Sigmoid colon (tissue), 7 donors: ENCODE measurements at places on chromosomes 5 and 9.

DNA sequence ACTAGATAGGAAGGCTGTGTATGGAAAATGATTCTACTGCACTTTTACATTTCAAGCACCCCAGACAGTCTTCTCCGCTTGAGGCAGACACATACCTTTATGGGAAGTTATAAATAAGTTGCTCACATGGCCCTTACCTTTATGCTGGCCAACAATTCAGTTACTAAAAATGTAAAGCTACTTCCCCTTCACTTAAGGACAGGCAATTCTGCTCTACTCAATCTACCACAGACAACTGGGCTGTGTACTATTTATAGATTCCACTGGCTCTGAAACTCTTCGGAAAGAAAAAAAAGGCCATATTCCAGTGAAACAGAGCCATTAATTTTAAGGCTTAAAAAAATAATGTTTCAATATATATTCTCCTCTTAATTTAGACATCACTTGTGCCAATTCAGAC is 59.4 kb downstream of the ELAVL2 start:
- no peaks in the 10 kb centered on the region for H3K36me3 ChIP-seq
- H3K27me3 ChIP-seq = no peaks in the 10 kb centered on the region
- DNase-seq = no peak
- H3K27ac ChIP-seq = no peak overlapping the region

DNA sequence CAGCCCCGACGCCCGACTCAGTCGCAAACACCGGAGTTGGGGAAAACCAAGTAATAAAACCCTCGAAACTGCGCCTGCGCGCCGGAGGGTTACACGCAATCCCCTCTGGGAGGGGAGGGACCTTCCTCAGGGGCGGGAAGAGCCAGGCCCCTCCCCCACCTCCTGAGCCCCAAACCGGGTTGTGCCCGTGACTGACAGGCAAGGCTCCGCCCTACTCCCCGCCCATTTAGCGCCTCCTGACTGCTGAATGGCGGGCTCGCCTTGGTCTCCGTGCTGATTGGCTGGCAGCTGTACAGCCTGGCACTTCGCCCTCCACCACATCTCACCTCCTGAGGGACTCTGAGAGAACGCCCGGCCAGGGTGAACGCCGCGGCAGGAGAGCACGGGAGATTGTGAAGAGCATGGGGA is at the start of gene PRDM9:
PRDM9 (plus strand) TSS at position 332 of the 408 bp plus-strand sequence. CDS start 1,425 bp downstream, outside the sequence.
- no peaks in the 10 kb centered on the region for H3K4me1 ChIP-seq
- no peaks in the 10 kb centered on the region for H3K36me3 ChIP-seq
- H3K27me3 ChIP-seq = no peaks in the 10 kb centered on the region
- peak; percentile 76 for DNase-seq

DNA sequence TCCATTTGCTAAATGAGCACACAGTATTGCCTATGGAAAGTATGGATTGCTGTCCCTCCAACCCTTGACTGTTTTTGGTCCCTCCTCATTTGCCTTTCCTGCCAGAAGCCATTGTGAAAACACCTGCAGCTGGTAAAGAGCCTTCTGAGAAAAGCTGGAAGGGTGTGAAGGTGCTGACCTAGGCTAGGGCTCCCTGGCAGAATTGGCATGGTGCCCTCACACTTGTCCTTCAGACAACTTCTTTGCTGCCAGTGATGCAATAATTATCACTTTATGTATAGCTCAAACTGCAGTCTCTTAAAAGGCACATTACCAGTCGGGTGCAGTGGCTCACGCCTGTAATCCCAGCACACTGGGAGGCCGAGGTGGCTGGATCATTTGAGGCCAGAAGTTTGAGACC is 4.2 kb downstream of the TXNDC15 start:
- H3K36me3 ChIP-seq = no peaks in the 10 kb centered on the region
- H3K4me3 ChIP-seq = no peak overlapping the region
- no peak overlapping the region for H3K27ac ChIP-seq
- DNase-seq = no peak
- H3K27me3 ChIP-seq = no peaks in the 10 kb centered on the region

- H3K4me3 ChIP-seq = no peak overlapping the region
- H3K36me3 ChIP-seq = no peaks in the 10 kb centered on the region
- H3K27me3 ChIP-seq = no peaks in the 10 kb centered on the region
- no peak overlapping the region for H3K27ac ChIP-seq
- H3K4me1 ChIP-seq = no peaks in the 10 kb centered on the region
Observed at GRCh38 chr9:98634685-98635336, 73.9 kb downstream of the GABBR2 start.

GRCh38 chr9:115395511-115396021 is 277.6 kb upstream of the TNC start:
- H3K4me1 ChIP-seq = no peaks in the 10 kb centered on the region
- DNase-seq = no peak
- H3K27me3 ChIP-seq = no peaks in the 10 kb centered on the region
- H3K36me3 ChIP-seq = no peaks in the 10 kb centered on the region
- H3K27ac ChIP-seq = no peak overlapping the region
- H3K4me3 ChIP-seq = no peak overlapping the region

GRCh38 chr9:105257809-105258208 is 13.4 kb downstream of the SLC44A1 start:
- H3K27me3 ChIP-seq = no peaks in the 10 kb centered on the region
- H3K36me3 ChIP-seq = no peaks in the 10 kb centered on the region
- no peak overlapping the region for H3K27ac ChIP-seq
- peaks cover 15% of the 10 kb centered on the region for H3K4me1 ChIP-seq

DNA sequence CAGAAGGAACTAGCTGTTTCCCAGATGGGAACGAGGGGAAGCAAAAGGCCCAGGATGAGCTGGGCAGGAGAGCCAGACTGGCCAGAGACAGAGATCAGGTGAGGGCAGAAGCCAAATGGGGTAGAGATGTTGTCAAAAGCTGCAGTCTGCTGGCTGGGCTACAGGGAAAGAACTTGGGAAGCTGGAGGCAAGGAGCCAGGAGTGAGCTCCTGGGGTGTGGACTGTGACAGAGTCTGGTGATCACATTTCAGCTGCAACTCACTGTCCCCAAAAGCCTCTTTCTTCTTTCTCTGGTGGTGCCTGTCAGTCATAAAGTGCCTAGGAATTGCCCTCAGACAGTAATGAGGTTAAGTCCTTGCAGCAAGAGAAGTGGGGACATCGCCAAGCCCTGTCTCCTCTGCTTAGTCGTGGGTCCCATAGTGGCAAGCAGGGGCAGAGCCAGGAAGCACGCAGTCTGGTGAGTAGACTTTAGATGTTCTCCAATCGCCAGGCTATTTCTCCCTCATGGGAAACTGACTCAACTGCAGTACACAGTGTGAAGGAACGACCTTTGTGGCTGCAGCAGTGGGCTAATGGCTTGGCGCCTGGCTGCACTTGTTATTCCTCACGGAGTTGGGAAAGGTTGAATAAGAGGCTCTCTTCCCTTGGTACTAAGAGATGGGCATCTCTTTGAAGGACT is 2.5 kb upstream of the FSD1L start:
- no peak overlapping the region for H3K4me3 ChIP-seq
- H3K27me3 ChIP-seq = no peaks in the 10 kb centered on the region
- no peaks in the 10 kb centered on the region for H3K36me3 ChIP-seq
- DNase-seq = no peak

GRCh38 chr9:81871695-81872094 is 56.5 kb upstream of the SPATA31D4 start:
- no peak overlapping the region for H3K27ac ChIP-seq
- DNase-seq = no peak
- no peak overlapping the region for H3K4me3 ChIP-seq

- H3K4me3 ChIP-seq = no peak overlapping the region
- no peaks in the 10 kb centered on the region for H3K27me3 ChIP-seq
- H3K27ac ChIP-seq = no peak overlapping the region
- H3K36me3 ChIP-seq = no peaks in the 10 kb centered on the region
Observed at GRCh38 chr5:68652534-68652965, 437.0 kb downstream of the PIK3R1 start.

GRCh38 chr5:149656576-149657182 is 73.4 kb upstream of the PPARGC1B start:
- H3K4me1 ChIP-seq = no peaks in the 10 kb centered on the region
- no peaks in the 10 kb centered on the region for H3K27me3 ChIP-seq
- DNase-seq = no peak

GRCh38 chr5:42944989-42945388 is 95.1 kb downstream of the ANXA2R start:
- peaks cover 11% of the 10 kb centered on the region for H3K4me1 ChIP-seq
- DNase-seq = no peak
- H3K4me3 ChIP-seq = no peak overlapping the region
- peaks cover 15% of the 10 kb centered on the region for H3K27me3 ChIP-seq

- H3K27ac ChIP-seq = no peak overlapping the region
- H3K36me3 ChIP-seq = no peaks in the 10 kb centered on the region
- H3K27me3 ChIP-seq = peaks cover 98% of the 10 kb centered on the region
- H3K4me3 ChIP-seq = no peak overlapping the region
Observed at GRCh38 chr5:2752821-2753439, 1.5 kb upstream of the IRX2 start.

DNA sequence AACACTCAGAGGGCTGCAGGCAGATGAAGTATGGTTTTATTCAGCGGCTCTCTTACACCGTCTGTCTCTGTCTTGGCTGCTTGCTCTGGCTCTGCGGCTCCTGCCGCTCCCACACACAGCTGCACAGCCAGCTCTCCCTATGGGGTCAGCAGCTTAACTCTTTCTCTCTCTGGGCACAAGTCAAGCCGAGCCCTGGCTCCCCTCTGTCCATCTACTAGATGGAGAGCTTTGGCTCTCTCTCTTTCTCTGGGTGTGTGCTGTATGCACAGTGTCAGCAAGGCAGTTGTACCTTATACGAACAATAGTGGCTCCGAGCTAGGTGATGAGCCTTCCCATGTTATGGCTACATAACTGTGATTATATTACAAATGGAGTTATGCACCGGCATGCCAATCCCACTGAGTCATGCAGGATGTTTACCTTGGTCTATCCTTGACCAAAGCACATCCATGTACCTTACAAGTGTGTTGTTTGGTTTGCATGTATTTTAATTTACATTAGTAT is 19.3 kb upstream of the PPP2CA start:
- no peaks in the 10 kb centered on the region for H3K4me1 ChIP-seq
- H3K4me3 ChIP-seq = no peak overlapping the region
- H3K27me3 ChIP-seq = no peaks in the 10 kb centered on the region
- no peaks in the 10 kb centered on the region for H3K36me3 ChIP-seq
- H3K27ac ChIP-seq = no peak overlapping the region

GRCh38 chr5:121974261-121974660 is 12.5 kb downstream of the SRFBP1 start:
- H3K27me3 ChIP-seq = no peaks in the 10 kb centered on the region
- no peak for DNase-seq
- no peak overlapping the region for H3K27ac ChIP-seq
- peaks cover 15% of the 10 kb centered on the region for H3K4me1 ChIP-seq
- no peaks in the 10 kb centered on the region for H3K36me3 ChIP-seq

- H3K4me3 ChIP-seq = no peak overlapping the region
- no peaks in the 10 kb centered on the region for H3K36me3 ChIP-seq
- no peak overlapping the region for H3K27ac ChIP-seq
Observed at GRCh38 chr5:88298425-88298824, 29.8 kb upstream of the TMEM161B start.

DNA sequence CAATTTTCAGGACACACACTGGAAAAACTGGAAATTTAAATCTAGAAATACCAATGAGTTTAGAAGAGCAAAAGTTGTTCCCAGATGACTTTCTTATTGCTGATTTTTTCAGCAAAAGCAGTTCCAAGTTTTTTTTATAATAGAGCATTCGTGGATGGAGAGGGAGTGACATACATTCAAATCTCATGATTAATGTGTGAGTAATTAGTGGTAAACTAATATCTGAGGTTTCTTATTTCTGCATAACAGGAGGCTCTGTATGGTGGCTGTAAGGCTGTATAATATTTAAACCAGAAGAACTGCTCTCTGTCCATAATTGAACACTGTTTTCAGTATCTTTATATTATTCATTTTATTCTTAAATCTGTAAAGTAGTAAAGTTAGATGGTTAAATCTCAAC is 25.8 kb downstream of the LYSMD3 start:
- H3K4me3 ChIP-seq = no peak overlapping the region
- H3K4me1 ChIP-seq = no peaks in the 10 kb centered on the region
- DNase-seq = no peak
- no peaks in the 10 kb centered on the region for H3K36me3 ChIP-seq
- H3K27ac ChIP-seq = no peak overlapping the region
- H3K27me3 ChIP-seq = no peaks in the 10 kb centered on the region

- no peak for DNase-seq
- H3K36me3 ChIP-seq = no peaks in the 10 kb centered on the region
- H3K27ac ChIP-seq = no peak overlapping the region
Observed at GRCh38 chr5:111132731-111133435, 40.7 kb downstream of the WDR36 start.

DNA sequence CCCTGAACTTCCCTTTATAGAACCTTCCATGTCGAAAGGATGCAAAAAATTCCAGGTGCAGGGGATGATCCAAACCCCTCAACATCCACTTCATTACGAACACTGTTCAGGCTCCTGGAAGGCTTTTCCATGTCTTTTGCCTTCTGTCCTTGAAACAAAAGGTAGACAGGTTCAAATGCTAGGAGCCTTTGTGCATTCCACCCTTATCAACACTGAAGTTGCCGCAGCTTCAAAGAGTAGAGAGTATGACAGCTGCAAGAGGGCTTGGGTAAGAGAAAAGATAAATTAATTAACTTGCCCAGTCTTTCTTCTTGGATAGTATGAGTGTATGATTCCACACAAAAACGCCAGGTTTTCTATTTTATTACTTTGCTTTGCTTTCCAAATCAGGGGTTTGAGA is 269.1 kb upstream of the MSX2 start:
- no peak for DNase-seq
- no peaks in the 10 kb centered on the region for H3K27me3 ChIP-seq
- no peaks in the 10 kb centered on the region for H3K36me3 ChIP-seq
- no peak overlapping the region for H3K4me3 ChIP-seq

- H3K27ac ChIP-seq = no peak overlapping the region
- no peak for DNase-seq
- no peaks in the 10 kb centered on the region for H3K36me3 ChIP-seq
- no peak overlapping the region for H3K4me3 ChIP-seq
- H3K27me3 ChIP-seq = no peaks in the 10 kb centered on the region
- H3K4me1 ChIP-seq = no peaks in the 10 kb centered on the region
Observed at GRCh38 chr5:161001604-161002003, 149.6 kb upstream of the ATP10B start.

GRCh38 chr9:87278971-87279733 is 218.5 kb upstream of the DAPK1 start:
- no peaks in the 10 kb centered on the region for H3K4me1 ChIP-seq
- H3K27ac ChIP-seq = no peak overlapping the region
- no peak for DNase-seq
- H3K4me3 ChIP-seq = no peak overlapping the region

DNA sequence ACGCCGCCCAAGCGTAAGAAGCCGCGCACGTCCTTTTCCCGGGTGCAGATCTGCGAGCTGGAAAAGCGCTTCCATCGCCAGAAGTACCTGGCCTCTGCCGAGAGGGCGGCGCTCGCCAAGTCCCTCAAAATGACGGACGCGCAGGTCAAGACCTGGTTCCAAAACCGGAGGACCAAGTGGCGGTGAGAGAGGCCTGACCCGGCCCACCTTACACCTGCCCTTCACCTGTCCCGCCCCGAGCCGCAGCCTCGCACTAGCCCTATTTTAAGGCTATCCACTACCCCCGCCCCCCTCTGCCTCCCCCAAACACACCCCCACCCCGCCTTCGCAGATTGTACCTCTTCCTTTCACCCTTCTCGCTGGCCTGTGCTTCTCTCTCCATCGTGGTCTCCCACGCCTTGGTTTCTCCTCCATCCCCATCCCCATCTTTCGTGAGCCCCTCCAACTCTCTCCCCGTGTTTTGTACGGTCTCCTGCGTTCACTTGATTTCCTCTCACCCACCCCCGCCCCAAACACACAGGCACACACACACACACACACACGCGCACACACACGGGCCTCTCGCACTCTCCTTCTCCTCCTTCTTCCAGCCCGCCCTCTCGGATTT is 1.3 kb downstream of the TLX3 start:
- H3K36me3 ChIP-seq = no peaks in the 10 kb centered on the region
- H3K4me3 ChIP-seq = no peak overlapping the region
- H3K27ac ChIP-seq = no peak overlapping the region
- peaks cover 100% of the 10 kb centered on the region for H3K27me3 ChIP-seq
- DNase-seq = no peak
- H3K4me1 ChIP-seq = no peaks in the 10 kb centered on the region
